Left hindlimb (tissue), 1 donor: ENCODE measurements at places on chromosomes 4 and X.

GRCh38 chr4:187332141-187332540, 608.5 kb upstream of the FAT1 start:
- no peak for DNase-seq

DNA sequence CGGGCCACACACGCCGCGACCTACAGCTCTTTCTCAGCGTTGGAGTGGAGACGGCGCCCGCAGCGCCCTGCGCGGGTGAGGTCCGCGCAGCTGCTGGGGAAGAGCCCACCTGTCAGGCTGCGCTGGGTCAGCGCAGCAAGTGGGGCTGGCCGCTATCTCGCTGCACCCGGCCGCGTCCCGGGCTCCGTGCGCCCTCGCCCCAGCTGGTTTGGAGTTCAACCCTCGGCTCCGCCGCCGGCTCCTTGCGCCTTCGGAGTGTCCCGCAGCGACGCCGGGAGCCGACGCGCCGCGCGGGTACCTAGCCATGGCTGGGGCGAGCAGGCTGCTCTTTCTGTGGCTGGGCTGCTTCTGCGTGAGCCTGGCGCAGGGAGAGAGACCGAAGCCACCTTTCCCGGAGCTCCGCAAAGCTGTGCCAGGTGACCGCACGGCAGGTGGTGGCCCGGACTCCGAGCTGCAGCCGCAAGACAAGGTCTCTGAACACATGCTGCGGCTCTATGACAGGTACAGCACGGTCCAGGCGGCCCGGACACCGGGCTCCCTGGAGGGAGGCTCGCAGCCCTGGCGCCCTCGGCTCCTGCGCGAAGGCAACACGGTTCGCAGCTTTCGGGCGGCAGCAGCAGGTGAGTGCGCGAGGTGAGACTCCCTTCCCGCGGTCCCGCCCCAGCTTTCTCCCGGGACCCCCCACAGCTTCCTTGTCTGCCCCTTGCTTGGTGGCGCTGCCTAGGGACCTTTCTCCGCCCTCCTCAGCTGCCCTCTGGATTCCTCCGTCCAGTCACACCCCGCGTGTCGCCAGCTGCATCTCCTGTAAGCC, 678 bp downstream of the BMP3 start:
- peak; percentile 35 for DNase-seq

GRCh38 chr4:54676658-54677057, 18.9 kb downstream of the KIT start:
- DNase-seq, result no peak

DNA sequence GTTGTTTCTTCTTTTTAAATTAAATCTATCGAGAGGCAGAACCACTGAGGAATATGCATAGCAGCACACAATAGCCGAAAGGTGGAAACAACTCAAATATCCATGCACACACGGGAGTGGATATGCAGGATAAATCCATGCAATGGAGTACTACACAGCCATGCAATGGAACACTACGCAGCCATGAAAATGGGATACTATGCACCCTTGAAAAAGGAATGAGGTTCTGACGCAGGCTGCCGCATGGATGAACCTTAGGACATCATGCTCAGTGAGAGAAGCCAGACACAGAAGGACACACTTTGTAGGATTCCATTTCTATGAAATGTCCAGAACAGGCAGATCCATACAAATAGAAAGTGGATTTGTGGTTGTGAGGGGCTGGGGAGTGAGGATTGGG, 18.4 kb upstream of the P2RY8 start:
- no peak for DNase-seq

DNA sequence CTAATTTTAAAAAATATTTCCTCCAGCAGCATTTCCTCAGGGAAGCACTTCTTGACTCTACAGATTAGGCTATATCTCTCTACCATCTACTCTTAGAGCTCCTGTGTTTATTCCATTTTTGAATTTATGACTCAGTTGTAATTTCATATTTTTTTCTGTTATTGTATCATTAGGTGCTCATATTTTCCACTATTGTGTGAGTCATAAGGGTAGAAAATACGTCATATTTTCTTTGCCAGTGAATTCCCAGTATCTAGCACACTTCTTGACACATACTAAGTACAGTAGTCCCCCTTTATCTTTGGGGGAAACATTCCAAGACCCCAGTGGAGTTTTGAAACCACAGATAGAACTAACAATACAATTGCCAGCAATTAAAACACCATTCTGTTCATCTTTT, 431.2 kb downstream of the GASK1B start:
- DNase-seq, result no peak

DNA sequence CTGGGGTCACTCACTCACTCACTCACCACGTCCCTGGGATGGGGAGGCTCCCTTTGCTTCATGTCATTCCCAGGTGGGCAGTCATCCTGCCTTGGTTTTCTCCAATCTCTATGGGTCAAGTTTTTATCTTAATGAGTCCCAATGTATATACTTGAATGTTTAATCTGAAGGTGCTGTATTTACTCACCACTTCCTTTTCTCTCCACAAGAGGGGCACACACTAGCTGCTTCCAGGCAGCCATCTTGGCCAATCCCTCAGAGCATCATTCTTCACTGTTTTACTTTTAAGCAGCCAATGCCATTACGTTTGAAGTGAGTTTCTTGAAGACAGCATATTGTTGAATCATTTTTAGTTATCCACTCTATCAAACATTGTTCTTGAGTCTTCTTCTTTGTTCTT, 153.4 kb upstream of the ARSJ start:
- DNase-seq, result no peak

GRCh38 chrX:14926471-14926870, 53.2 kb downstream of the MOSPD2 start:
- DNase-seq, result no peak

- peak; percentile 90 for DNase-seq
These were observed 110.6 kb downstream of the DCTD start for GRCh38 chr4:182806259-182807252.

DNA sequence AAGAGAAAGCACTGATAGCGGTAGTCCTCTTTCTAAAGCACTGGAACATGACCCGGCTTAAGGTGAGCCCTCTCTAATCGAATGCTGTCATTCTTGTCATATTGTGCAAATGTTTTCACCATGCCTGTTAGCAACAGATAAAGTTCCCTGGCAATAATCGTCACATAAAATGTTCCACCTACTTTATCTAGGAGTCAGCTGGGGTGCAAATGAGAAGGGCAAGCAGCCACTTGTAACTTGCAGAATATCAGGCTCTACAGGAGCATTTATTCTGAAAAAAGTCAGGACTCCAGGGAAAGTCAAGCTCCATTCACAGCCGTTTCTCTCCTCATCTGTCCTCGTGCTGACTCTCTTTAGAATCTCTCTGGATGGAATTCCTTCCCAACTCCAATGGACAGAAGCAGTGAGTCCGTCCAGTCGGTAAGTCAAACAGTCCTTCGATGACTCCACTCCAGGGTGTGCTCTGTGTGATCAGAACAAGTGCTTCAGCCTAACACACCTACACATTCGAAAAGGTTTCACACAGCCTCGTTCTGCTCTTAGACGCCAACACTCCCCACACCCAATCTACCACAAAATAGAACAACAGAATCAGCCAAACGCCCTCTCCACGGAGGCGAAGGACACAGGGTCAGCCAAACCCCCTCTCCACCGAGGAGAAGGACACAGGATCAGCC, 101.7 kb upstream of the FRG1 start:
- DNase-seq, result no peak

GRCh38 chrX:72308566-72309296, 3.0 kb upstream of the CITED1 start:
- DNase-seq, result peak; percentile 80

DNA sequence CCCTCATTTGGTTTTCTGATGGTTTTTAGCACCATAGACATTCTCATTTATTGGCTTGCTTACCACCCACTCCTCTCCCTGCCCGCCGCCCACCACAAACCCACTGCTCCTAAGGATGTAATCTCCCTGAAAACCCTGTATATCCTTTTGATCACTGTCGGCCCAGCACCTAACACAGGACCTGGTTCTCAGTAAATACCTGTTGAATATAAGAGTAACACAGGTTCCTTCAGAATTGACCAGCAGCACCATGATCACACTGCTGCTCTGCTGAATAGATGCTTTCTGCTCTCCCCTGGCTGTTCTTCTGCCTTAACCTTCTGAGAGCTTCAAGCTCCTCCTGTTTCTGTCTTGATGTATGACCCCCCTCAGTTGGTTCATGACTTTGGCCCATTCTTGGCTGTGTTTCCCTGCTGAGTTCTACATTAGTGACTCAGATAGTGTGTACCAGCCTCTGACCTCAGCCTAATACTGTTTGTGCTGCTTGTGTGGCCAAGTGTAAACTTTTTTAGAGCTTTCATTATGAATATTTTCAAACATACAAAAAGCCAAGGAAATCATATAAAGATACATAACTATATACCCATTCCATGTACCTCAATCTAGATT, 265.3 kb downstream of the FRMPD4 start:
- no peak for DNase-seq

GRCh38 chr4:74932832-74933561, at the start of gene PARM1:
Gene PARM1 (plus strand): TSS chr4:74933116. CDS start chr4:74933328, 212 bp downstream.
- DNase-seq, result peak; percentile 90

- DNase-seq, result no peak
These were observed 622.5 kb downstream of the ANKRD50 start for GRCh38 chr4:124090021-124090420.

DNA sequence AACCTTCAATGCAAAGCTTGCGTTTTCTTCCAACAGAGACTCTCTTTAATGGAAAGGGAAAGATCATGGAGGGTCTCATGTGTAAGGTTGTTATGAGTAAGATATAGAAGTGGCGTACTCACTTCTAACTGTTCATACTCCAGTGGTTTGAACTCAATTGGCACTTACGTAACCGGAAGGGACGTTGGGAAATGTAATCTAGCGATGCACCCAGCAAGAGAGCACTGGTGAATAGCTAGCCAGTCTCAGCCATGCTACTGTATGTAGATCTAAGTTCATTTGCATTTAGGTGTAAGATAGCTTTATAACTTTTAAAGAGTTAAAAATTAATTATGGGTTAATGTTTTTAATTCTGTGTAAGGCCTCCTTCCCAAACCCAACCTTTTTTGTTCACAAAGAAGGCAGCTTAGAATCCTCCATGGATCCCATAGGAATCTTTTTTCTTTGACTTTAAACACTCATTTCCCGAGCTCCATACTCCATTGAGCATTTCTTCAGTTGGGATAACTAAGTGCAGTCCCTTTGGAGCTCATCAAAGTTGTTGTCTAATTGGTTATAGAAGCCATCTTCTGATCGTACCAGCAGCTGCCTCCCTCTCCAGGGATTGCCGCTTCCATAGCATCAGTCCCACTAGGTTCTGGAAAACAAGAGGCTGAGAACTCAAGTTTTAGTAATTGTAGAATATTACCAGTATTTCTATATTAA, 191.1 kb downstream of the RAPGEF2 start:
- no peak for DNase-seq

DNA sequence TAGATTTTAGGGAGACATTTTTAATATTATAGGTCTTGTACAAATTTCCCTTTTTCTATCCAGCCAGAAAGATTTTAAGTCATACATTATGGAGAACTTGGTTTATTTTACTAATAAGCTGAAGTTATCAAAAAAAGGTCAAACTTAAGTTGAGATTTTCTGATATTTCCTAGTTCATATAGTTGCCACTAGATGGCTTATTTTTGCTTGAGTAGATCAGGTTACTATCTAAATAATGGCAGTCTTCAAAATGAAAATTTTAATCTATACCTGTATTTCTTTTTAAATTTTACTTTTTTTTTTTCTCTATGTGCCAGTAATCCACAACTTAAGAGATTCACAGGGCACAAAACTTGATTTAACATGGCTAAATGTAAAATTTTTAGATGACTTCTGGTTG, 52.3 kb downstream of the USP9X start:
- DNase-seq, result no peak

- no peak for DNase-seq
These were observed 5.7 kb downstream of the RTL5 start for GRCh38 chrX:72126048-72126415.

DNA sequence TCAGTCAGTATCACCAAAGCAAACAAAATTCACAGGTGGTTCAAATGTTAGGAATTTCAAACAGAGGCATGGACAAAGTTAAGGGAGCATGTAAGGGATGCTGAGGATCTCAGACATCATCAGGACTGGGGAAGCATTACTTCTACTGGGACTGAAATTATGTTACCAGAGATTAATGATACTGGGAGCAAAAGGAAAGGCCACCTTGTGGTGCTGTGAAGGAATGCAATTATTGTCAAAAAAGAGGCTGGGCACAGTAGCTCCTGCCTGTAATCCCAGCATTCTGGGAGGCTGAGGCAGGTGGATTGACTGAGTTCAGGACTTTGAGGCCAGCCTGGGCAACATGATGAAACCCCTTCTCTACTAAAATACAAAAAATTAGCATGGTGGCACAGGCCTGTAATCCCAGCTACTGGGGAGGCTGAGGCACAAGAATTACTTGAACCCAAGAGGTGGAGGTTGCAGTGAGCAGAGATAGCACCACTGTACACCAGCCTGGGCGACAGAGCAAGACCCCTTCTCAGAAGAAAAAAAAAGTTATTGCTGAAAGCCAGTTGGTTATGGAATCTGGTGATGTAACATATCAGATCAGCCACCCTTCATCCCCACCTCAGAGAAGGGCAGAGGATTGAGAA, 954.3 kb downstream of the PCDH7 start:
- DNase-seq, result no peak

- no peak for DNase-seq
These were observed 179.1 kb upstream of the ANXA3 start for GRCh38 chr4:78372355-78372988.

GRCh38 chr4:6768539-6768905, 14.0 kb upstream of the KIAA0232 start:
- no peak for DNase-seq

GRCh38 chr4:12084690-12085089, 656.0 kb upstream of the HS3ST1 start:
- no peak for DNase-seq

DNA sequence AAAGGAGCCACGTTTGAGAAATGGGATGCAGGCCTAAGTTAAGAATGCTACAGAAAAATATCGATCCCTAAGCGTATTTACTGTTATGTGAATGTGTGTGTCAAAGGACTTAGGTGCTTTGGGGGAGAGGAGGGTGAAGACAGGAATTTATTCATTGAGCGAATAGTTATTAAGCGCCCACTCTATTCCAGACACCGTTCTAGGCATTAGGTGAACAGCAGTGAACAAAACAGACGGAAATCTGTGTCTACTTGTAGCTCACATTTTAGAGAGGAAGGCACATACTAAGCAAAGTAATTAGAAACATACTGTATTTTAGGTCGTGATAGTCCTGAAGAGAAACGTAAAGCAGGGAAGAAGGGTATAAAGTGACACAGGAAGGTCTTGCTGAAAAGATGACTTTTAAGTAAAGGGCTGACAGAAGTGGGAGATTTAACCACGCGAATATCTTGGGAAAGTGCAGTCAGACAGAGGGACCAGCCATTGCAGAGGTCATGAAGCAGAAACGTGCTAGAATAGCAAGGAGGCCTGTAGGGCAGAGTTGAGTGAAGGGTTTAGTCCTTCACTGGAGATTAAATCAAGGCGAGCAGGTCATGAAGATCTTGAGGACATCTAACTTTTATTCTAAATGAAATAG, 541 bp downstream of the AIMP1 start:
- DNase-seq, result no peak
